ENCODE measurements at places on chromosomes 2 and 18.
A peak's percentile ranks its signal among the peaks of the same experiment; 100 is the strongest.

DNA sequence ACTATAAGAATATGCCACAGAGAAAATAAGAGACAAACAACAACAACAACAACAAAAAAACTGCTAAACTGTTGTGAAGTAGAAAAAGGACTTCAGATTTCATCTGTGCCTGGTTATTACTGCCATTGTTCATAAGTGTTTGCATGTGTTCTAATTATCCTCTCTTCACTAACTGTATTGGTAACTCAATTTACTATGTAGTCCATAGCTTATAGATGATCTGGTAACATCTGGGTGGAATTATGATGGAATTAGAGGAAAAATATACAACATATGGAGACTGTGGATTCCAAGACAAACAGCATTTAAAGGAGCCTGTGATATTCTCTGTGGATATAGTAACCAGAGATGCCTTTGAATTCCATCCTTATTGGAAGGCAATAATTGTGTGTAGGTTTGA, 1891.5 kb upstream of the PIK3C3 start:
- no peak for DNase-seq

- DNase-seq: peak; percentile 24
Measured at GRCh38 chr18:45103319-45104048, 422.8 kb downstream of the SETBP1 start.

GRCh38 chr2:102141970-102142828, at the start of gene IL1R1:
IL1R1 (plus strand) TSS chr2:102142746; CDS start chr2:102157725, 14,979 bp downstream.
- DNase-seq: peak; percentile 9

DNA sequence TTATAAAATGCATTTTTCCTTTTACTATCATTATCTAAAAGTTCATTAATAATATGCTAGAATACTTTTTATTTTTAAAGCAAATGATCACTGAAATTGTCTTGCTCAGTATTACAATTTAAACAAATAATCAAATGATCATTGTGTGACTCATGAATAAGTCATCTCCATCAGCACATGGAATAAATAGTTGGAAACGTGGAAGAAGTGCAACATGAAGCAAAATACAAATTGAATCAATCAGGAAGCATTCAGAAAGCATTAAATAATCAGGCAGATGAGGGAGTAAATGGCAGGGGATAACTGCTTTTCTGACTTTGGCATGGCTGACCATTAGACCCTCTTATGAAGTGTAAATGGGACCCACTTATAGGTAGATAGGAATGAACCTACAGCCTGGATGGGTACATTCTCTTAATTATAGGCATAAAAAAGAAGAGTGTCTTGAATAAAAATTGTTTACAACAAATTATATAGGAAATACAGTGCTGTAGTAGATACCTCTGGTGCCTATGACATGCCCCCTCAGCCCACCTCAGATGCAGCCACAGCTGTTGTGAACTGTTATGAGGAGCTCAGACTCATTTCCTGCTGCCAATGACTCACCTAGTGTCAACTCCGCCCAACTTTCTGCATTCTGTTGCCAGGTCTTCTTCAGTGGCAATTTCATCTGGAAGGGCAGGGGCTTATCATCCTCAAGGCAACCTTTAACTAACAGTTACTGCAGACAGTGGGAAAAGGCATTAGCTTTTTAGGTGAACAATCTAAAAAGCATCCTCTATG, 936.0 kb downstream of the TRIB2 start:
- no peak for DNase-seq

- DNase-seq: no peak
Measured at GRCh38 chr2:159795841-159796690, 1.9 kb downstream of the CD302 start.

DNA sequence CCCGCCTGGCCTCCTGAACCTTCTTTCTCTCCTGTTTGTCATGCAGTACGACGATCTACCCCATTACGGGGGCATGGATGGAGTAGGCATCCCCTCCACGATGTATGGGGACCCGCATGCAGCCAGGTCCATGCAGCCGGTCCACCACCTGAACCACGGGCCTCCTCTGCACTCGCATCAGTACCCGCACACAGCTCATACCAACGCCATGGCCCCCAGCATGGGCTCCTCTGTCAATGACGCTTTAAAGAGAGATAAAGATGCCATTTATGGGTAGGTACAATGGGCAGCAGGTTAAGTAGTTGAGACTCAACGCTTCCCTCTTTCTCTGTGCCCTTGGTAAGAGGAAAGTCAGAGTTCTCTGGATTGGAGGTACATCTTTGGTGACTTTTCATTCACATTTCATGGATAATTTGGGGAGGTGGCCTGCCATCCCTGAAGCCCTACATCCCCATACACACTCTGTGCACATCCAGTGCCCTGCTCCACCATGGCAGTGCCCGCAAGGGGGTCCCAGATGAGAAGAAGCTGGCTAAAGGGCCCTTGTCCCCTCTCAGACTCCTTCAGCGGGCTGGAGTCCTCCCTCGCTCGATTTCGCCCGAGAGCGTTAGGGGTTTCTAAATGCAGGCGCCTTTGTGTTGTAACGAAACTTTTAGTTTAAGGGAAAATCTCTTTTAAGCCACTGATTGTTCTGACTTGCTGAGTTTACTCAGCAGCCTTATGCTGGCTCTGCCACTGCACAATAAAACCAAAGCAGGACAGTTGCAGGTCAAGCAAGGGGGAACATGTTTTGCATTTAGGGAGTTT, 3.0 kb downstream of the MEIS1 start:
- no peak for DNase-seq

- no peak for DNase-seq
Measured at GRCh38 chr2:69061525-69061924, 48.5 kb downstream of the ANTXR1 start.

- no peak for DNase-seq
Measured at GRCh38 chr2:160294339-160294803, 94.3 kb upstream of the ITGB6 start.

- DNase-seq: no peak
Measured at GRCh38 chr2:203870941-203871340, 3.4 kb downstream of the CTLA4 start.

DNA sequence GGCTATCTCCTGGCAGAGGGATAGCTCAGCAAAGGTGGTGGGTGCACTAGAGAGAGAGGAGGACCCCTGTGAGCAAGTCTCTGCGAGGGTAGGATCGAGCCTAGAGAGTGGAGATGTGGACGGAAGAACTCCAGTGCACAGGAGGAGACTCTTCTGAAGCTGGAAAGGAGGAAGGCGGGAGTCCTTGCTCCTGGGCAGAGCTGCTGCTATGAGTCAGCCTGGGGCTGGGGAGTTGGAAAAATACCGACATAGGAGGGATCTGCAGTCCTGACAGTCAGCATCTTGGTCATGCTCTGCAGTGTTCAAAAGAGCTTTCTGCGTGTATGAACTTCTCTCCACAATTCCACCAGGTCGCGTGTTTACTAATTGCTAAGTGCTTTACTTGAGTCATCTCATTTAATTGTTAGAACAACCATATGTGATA, 233.8 kb downstream of the LDLRAD4 start:
- no peak for DNase-seq

GRCh38 chr2:141062443-141062842, 1068.4 kb downstream of the LRP1B start:
- no peak for DNase-seq

DNA sequence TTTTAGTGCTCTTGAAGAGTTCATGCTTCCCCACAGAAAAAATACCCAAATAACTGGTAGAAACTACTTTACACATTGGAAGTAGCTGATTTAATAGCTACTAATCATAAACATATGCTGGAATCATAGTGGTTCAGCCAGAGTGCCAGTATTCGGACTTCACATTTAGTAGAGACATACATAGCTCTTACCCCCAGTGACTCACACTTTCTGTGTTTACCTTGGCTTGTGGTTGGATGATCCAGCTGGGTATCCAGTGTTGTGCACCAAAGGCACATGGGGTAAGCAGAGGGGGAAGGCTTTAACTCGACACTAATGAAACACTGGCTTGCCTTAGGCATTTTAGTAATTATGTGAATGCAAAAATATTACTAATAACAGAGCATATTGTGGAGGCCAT, 18.1 kb downstream of the ARHGAP28 start:
- DNase-seq: no peak

DNA sequence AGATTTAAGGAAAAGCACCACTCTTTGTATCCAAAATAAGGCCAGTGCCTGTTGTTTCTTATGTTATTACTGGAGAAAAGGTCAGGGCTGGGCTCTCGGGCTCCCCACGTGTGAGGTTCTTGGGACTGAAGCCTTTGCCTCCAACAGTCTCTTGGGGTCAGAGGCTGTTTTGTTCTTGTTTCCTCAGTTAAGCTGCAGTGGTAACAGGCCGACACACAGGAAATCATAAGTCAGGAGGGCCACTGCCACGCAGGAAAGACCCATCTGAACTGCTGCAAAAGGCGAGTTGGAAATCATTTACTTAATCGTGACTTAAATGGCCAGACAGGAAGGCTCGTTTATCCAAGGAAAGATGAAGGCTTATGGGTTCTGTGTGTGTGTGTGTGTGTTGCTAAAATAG, 30.3 kb upstream of the IL37 start:
- no peak for DNase-seq

DNA sequence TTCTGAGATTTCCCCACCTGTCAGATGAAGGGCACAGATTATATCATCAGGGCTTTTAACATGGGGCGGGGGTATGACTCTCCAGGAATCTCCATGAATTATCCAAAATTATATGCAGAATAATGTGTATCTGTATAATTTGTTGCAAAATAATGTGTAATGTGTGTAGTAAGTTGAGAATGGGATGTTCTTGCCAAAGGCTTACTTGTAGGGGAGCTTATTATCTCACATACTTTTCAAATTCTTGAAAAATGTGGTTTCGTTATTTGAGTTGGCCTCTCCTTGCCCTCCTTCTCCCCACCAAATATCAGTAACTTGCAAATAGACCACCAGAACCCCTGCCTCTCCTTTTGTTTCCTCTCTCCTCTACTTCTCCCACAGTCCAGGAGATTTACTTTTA, 35.6 kb downstream of the UBR3 start:
- DNase-seq: no peak

- DNase-seq: no peak
Measured at GRCh38 chr2:70728128-70728527, 39.9 kb downstream of the ADD2 start.

- DNase-seq: no peak
Measured at GRCh38 chr2:185279999-185280398, 458.6 kb upstream of the FSIP2 start.

- DNase-seq: no peak
Measured at GRCh38 chr2:132747046-132747445, 77.0 kb upstream of the LYPD1 start.

- DNase-seq: peak; percentile 34
Measured at GRCh38 chr2:145186303-145186702, 666.4 kb upstream of the ZEB2 start.

GRCh38 chr2:85501248-85501647, 37.7 kb upstream of the MAT2A start:
- no peak for DNase-seq

DNA sequence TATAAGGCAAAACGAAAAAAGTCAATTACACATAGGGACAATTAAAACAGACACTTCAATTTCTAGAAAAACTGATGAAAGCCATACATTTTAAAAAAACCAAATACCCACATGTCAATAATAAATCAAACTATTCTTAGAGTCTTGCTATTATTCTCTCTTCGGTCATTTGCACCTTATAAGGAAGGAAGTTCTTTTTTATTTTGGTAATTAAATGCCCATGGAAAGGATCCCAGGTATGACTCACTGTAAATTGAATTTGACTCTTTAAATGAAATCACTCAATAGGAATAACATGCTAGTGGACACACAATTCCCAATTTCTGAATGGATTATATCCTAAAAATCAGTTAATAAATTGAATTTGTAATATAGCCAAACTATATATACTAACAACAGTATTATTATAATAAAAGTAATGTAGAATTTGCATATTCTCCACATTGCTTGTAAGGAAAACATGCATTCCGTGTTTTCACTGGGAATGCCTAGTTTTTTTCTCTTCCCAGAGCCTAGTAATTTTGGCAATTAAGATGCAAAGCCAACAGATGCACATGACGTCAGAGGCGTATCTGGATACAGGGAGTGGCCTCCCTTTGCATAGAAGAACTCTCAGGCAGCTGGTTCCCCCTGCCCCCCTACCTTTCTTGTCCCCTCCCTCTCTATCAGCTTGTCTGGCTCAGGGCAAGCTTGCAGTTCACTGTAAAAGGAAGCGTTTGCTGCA, 153.5 kb upstream of the PGAP1 start:
- no peak for DNase-seq

DNA sequence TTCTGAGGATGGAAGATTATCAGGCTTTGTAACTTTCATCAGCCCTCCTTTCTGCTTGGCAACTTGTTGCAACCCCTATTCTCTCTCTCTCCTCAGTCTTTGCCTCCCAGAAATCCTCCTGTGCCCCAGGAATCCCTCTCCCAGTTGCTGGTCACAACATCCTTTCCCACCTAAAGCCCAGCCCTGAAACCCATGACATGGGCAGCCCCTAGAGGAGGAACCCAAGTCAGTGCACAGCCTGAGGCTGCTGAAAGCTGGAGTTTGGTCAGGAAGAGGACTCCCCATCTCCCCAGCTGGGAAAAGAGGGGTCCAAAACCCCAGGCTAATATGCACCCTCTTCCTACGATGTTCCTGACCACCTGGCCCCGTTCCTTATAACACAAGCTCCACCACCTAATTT, 29.5 kb downstream of the PKDCC start:
- no peak for DNase-seq

- no peak for DNase-seq
Measured at GRCh38 chr18:73945130-73945792, 202.4 kb downstream of the FBXO15 start.

DNA sequence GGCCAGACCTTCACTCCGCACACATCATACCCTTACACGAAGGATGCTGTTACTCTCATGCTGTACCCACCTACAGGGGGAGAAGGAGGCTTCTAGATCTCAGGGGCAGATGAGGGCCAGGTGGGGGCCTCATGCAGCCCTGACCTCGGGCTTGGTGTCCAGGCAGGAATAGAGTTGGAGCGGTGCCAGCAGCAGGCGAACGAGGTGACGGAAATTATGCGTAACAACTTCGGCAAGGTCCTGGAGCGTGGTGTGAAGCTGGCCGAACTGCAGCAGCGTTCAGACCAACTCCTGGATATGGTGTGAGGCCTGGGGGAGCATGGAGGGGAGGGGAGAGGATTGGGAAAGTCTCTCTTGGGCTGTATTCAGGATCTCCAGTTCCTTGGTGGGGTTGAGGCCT, 4.0 kb upstream of the RNF181 start:
- no peak for DNase-seq

DNA sequence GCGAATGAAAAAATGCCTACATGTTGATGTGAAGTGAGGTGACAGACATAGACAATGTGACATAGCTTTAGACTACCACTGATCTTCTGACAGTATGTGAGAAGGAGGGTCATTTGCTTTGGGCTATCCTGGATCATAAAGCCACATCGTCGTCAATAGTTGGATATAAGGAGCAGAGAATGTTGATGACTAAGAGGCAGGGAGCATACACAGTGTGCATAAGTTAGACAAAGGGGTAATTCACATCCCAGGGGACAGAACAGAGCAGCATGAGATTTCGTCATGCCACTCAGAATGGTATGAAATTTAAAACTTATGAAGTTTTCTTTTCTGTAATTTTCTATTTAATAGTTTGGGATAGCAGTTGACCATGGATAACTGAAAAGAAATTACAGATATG, 403.2 kb downstream of the DSC3 start:
- DNase-seq: no peak

GRCh38 chr2:44184106-44184505, 15.4 kb downstream of the PPM1B start:
- no peak for DNase-seq

Data from germinal center (tissue), 1 donor.